ENCODE measurements at places on chromosomes 1 and 21.
A peak's percentile ranks its signal among the peaks of the same experiment; 100 is the strongest.

- DNase-seq, result no peak
Measured at GRCh38 chr1:24416666-24417391, 1.2 kb downstream of the NIPAL3 start.

DNA sequence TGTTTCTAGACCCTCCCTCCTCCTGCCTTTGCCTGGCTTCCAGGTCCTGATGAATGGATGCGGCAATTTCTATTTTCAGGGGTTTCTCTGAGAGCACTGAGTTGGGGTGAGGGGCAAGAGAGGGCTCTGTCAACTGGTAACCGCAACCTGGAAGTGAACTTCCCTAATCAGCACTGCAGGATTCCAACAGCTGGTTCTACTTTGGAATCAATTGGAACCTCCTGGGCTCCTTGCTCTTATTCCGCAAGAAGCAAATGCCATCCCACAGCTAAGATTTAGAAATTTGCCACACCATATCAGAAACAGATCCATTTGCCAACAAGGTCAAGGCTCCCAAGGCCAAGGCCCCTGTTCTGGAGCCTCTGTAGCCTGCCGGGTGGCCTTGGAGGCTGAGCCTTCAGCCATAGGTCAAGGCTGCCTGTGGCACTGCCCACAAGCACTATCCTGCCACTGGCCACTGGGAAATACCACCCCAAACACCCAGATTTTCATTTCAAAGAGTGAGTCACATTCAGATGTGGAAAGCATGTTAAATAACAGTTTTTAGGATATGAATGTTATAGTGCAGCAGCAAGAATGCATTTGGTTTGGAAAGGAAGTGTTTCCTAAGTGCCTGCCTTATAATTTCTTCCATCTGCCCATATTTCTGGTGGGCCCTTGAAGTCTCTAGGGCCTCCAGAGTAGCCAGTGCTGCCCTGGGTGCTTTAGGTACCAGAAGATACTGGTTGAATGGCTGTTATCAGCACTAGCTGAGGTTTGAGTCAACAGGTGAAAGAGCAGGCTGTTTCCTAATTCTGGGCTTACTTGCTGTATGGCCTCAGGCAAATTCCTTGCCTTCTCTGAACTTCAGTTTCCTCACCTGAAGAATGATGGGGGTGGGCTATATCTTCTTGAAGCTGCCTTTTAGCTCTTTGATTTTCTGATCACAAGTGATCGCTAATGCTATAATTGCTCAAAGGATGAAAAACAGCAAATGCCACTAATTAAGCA lies 56.3 kb upstream of the JUN start:
- DNase-seq, result no peak

GRCh38 chr1:59150577-59151386 lies 146.1 kb upstream of the FGGY start:
- DNase-seq, result no peak

GRCh38 chr1:218527737-218528136 lies 182.6 kb downstream of the TGFB2 start:
- no peak for DNase-seq

DNA sequence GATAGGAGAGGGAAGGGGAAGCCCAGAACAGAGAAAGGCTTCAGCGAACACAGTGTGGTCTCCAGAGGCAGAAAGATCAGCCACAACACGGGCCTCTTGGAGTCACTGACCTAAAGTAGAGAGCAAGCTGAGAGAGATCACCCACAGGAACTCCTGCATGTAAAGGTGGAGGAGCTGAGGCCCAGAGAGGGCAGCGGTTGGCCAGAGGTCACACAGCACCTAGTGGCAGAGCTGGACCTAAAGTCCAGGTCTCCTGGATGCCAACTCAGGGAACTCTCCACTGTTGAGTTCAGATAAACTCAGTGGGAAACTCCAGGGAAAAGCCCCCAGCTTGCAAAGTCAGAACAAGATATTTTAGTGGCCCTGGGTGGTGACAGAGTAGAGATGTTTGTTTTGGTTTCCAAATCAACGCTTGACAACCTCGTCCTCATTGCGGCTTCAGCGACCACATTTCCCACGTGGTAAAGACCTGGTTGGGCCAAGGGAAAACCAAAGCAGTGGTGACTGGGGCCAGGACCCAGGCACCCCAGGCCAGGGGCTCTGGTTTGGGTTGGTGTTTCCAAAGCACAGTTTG lies 4.6 kb downstream of the IFFO2 start:
- peak; percentile 62 for DNase-seq

- no peak for DNase-seq
Measured at GRCh38 chr1:219174460-219175211, 958 bp downstream of the LYPLAL1 start.

DNA sequence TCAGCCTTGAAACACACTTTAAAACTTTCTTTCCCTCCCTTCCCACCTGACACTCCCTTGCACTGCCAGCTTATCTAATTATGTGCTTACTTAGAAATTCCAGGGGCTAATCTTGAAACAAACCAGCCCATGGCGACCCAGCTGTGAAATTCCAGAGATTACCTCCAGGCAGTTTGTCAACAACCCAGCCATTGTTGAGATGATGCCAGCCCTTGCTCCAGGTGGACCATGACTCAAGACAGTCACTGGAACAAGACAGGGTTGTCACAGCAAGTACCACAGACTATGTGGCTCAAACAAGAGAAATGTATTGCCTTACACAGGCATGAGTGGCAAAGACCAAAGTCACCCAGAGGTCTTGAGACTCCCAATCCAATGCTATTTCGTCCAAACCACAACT lies 7.9 kb downstream of the FYB2 start:
- no peak for DNase-seq

GRCh38 chr1:161747801-161748200 lies 1.8 kb upstream of the DUSP12 start:
- no peak for DNase-seq

GRCh38 chr1:166944186-166944967 lies 31.0 kb downstream of the ILDR2 start:
- no peak for DNase-seq

- DNase-seq, result no peak
Measured at GRCh38 chr1:181759481-181759880, 276.2 kb downstream of the CACNA1E start.

- no peak for DNase-seq
Measured at GRCh38 chr1:22216966-22217365, 74.1 kb upstream of the WNT4 start.

DNA sequence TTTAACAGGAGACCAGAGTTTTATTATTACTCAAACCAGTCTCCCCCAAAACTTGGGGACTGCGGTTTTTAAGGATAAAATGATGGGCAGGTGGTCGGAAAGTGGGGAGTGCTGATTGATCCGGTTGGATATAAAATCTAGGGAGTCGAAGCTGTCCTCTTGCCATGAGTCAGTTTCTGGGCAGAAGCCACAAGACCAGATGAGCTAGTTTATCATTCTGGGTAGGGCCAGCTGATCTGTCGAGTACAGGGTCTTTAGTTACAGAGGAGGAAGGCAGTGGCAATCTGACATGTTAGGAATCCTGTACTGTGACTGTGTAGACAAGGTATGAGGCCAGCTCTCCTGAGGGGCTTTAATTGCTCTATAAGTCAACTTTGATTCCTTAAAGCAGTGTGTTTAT lies 22.9 kb upstream of the FOXE3 start:
- no peak for DNase-seq

DNA sequence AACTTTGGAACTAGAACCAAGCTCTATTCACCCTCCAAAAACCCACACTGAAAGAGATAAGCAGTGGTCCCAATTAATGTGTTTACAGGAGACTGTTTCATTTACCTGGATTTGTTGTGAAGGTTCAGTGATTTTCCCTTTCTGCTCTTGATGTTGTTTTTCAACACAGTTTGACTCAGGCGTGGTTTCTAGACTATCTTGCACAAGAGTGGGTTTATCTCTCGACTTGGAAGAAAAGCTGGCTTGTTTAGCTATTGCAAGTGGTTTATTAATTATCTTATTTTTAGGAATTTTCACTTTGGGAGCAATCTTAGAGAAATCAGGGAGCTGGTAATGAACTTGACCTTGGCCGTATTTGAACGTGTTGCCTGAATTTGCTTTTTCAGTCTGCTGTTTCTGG lies 5.3 kb downstream of the AKNAD1 start:
- no peak for DNase-seq

DNA sequence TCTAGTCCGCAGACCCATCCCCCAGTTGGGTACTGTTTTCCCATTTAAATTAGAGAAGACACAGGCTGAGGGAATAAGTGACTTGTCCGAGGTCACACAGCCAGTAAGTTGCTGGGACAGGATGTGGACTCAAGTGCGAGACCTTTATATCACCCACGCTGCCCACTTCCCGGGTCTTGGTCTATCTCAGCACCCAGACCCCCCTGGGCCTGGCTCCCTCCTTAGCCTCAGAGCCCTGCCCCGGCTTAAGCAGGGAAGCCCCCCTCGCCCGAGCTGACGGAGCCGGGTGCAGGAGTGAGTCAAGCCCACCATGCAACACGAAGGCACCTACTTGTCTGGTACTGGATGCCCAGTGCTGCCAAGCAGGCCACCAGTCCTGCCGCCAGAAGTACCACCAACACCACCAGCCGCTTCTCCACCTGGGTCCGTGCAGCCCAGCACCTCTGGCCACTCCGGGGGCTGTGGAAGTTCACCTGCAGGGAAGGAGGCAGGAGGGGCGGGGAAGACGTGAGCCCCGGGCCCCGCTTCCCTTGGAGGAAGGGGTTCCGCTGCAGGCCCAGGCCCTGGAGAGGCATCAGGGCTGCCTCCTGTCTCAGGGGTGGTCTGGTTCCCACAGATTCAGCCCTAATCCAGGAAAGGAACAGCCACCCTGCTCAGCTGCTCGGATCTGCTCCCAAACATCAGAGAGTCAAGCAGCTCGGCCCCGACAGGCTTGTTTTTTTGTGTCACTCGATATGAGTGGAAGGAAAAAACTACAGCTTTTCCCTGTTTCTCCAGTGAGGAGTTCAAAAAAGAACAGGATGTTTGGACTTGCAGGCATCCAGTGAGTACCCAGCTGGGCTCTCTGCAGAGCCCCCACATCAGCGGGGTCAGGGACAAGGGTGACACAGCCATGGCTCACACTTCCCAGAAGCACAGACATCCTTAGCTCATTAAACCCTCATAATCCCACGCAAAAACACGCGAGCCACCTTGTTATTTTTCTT lies 11.1 kb downstream of the ECE1 start:
- no peak for DNase-seq

DNA sequence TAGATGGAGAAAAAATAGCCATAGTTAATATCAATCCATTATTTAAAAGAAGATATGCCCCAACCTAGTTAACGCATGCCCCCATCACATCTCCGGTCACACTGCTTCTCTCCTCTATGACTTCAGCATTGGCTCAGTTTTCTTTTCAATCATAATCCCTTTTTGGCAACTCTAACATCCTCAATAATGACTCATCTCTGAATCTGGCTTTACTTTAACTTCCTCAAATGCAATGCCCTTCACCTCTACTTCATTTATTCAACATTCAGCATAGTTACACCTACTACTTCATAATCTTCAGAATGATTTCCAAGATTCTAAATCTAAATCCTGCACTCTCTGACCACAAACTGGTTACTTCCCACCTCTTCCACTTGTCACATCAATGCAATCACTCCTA lies 417.3 kb downstream of the USH2A start:
- no peak for DNase-seq

- no peak for DNase-seq
Measured at GRCh38 chr1:207831517-207832327, 79.2 kb downstream of the CD34 start.

GRCh38 chr1:15357612-15358207 lies 52.0 kb upstream of the EFHD2 start:
- no peak for DNase-seq

DNA sequence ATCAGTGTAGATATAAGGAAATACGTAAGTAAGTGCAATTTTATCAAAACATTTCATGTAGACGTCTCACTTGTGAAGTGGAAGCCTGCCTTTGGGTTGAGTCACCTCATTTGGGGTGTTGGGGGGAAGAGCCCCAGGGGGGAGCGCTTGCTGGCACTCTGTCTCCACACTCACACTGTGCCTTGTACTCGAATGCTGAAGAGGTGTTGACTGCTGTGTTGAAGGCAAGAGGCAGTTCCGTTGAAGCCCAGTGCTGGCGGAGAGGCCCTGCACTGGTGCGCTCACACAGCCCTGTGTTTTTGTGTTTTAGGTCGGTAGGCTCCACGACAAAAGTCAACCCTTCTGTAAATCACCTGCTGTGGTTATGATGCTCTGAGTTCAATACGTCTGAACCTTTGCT lies 131.9 kb upstream of the COL6A1 start:
- no peak for DNase-seq

- DNase-seq, result no peak
Measured at GRCh38 chr1:109959974-109960744, 24.4 kb upstream of the AHCYL1 start.

GRCh38 chr1:25587290-25587689 lies 29.3 kb upstream of the MAN1C1 start:
- no peak for DNase-seq

GRCh38 chr1:160244209-160244608 lies 18.1 kb downstream of the DCAF8 start:
- no peak for DNase-seq

DNA sequence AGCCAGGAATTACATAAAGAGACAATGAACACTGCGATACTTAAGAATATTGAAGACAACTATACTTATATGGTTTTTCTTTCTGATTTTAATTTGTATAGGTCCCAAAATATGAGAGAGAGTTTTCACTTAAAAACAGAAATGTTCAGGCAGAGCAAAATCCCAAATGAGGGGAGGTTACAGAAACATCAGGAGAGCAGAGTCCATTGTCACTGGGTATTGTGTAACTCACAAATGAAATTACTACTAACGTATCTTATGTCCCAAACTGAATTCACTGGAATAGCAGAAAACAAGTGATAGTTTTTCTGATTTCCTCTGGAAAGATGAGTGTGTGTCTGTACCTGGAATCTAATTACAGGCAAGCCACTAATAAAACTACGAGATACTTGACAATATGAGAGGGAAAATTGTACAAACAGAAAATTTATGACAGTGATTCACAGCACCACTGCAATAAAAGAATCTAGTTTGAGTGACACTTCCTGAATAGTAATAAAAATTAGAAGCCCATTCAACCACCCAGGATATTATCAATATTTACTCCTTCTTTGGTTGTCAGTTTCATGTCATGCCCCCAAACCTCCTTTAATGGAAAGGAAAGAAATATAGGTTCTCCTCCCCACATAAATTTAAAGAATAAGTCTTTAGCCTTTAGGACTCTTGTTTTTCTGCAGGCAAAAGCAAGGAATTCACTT lies 522.6 kb downstream of the ADGRL2 start:
- no peak for DNase-seq

- DNase-seq, result no peak
Measured at GRCh38 chr1:229579059-229579673, 20.7 kb upstream of the ABCB10 start.

GRCh38 chr1:66395202-66396061 lies 138.5 kb upstream of the SGIP1 start:
- no peak for DNase-seq

- DNase-seq, result no peak
Measured at GRCh38 chr21:16572032-16572431, 842.2 kb downstream of the USP25 start.

GRCh38 chr1:248164031-248164430 lies 10.6 kb upstream of the OR2M2 start:
- no peak for DNase-seq

GRCh38 chr21:16215663-16216183 lies 485.9 kb downstream of the USP25 start:
- no peak for DNase-seq

GRCh38 chr1:157226739-157227138 lies 88.5 kb upstream of the ETV3 start:
- no peak for DNase-seq

All from activated CD8-positive, alpha-beta memory T cell treated with anti-CD3 and anti-CD28 coated beads for 1 hour (primary cell).